Right cardiac atrium (tissue), 5 donors: ENCODE measurements at places on chromosomes 12 and 14. TPM values are rescaled to one million over a fixed set of nuclear protein-coding genes. Genes with fewer than 3 reads are reported as not detected.

GRCh38 chr12:15982471-15982870 is 71.3 kb downstream of the DERA start:
- no peak for DNase-seq

GRCh38 chr14:105602799-105603793 is 76.7 kb downstream of the TMEM121 start:
- no peak for DNase-seq

DNA sequence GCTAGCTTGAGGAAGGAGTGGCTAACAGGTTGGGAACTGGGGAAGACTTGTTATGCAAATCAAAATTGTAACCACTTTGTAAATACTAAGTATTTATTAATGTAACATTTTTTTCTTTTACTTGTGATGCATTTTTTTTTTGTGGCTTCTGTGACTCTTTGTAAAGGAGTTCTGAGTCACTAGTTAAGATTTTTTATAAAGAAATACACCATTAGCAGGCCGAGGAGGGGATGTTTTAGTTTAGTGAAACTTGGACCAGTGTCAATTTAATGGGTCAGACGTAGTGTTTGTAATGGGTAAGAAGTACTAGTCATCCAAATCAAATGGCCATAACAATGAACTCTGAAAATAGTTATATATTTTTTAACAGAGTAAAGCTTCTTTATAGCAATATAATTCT is 43.1 kb downstream of the AKAP6 start:
- DNase-seq = no peak

DNA sequence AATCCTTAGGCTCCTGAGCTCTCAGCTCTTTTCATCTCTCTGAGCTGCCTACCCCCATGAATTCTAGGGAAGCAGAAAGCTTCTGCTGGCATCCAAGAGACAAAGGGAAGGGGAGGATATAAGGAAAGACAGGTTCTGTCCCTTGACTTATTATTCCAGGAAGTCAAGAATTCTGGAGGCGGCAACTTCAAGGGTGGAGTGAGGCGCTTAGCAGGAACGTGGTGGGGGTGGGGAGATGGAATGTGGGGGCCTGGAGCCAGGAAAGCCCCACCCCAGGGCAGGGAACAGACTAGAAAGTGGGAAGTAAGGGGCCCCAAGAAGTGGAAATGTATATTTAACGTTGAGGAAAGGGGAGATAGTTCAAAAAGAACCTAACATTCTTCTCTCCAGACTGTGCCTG is 1.4 kb downstream of the CALCOCO1 start:
- DNase-seq = no peak

Gene JAG2
- 16.5 TPM for total RNA-seq

Gene WASHC3
- total RNA-seq = 35.5 TPM

Gene TMCC3
- 2.8 TPM for total RNA-seq

Gene GPR84
- total RNA-seq = 0.40 TPM

GRCh38 chr12:52892207-52892852 is 12.5 kb downstream of the KRT8 start:
- DNase-seq = no peak

DNA sequence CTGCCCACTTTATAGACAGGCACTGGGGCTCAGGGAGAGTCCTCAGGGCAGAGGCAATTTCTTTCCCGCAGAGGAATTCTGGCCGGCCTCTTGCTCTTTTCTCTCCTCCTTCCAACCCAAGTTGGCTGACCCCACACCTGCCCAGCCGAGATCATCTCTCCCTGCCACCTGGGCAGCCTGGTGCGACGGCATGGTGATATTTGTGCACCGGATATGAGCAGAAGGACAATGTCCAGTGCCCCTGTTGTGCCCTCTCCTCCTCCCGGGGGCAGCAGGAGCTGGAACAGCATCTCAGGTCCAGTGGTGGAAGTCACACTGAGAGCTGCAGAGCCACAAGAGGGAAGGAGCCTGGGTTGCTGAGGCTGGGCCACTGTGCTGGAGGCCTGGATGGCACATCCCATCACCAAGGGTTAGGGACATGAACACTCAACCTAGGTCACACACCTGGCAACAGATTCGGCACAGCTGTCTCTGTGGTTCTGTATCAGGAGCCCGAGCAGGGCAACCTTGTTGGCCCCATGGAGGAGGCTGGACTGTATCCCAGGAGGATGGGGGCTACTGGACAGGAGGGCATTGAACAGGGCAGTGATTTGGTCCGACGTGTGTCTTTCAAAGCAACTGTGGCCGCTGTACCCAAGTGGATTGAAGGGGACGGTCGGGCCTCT is 57.7 kb upstream of the DIO3 start:
- DNase-seq = no peak

DNA sequence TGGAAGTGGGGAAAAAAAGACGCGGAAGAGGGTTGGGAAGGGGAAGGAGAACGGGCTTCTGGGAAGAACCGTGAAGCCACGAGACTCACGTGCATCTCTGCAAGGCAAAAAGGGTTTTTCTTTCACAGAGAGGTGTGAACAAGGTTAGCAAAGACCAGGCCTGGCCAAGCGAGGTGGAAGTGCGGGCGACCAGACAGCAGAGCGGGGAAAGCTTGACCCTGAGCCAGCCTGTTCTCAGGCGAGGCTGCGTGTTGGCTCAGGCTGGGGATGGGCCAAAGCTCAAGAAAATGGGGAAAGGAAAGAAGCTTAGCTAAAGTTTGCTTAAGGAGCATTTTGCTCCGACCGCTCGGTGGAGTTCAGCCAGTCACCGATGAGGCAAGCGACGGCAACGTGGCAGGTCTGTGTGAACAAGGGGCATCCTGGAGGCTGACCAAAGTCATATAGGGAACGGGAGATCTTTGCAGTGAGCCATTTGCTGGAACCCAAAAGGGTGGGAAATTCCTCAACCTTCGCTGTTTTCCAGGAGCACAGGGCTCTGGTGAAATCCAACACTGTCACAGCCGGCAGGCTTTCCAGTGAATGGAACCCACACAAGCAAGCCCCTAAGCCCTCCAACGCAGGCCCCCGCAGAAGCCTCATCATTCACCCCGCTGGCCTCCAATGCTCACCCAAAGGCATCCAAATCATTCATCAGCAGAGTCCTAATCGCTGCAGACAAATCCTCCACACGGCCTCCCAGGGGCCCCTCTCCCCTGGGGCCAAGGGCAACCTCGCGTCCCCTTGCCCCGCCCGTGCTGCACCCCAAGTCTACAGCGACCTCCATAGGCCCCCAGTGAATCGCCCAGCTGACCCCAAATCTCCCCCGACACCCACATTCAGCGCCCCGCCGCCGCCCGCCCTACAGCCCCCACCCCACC is 754 bp downstream of the ZNF605 start:
- peak; percentile 78 for DNase-seq

DNA sequence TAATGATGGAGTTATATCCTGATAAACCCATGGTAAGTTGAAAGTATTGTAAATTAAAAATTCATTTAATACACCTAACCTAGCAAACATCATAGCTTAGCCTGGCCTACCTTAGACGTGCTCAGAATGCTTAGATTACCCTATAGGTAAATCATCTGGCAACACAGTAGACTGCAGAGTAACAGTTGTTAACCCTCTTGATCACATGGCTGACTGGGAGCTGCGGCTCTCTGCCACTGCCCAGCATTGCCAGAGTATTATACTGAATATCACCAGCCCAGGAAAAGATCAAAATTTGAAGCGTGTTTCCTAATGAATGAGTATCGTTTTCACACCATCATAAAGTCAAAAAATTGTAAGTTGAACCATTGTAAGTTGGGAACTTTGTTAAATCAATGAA is 17.8 kb upstream of the TMPRSS12 start:
- no peak for DNase-seq

Gene A2M
- total RNA-seq = 503 TPM

Gene VWF
- 144 TPM for total RNA-seq

Gene POTEG
- total RNA-seq = not detected

- DNase-seq = no peak
These were observed 34.9 kb upstream of the TMEM179 start for GRCh38 chr14:104639471-104639870.

- DNase-seq = no peak
These were observed 177.8 kb downstream of the KIF26A start for GRCh38 chr14:104316121-104316722.

Gene TBC1D30
- 1.5 TPM for total RNA-seq

DNA sequence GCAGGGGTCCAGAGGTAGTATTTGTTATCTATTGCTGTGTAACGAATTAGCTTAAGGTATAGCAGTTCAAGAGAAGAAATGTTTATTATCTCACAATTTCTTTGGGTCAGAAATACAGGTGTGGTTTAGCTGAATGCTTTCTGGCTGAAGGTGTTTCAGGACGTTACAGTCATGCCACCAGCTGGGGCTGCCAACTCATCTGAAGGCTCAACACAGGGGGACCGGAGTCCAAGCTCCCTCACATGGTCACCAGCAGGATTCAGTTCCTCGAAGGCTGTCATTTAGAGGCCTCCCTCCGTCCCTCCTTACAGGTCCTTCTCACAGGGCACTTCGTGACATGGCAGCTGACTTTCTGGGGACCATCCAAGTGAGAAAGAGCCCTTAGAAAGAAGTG is 37.5 kb upstream of the SINHCAF start:
- DNase-seq = no peak

Gene ALX1
- total RNA-seq = not detected

Gene KRT75
- not detected for total RNA-seq

DNA sequence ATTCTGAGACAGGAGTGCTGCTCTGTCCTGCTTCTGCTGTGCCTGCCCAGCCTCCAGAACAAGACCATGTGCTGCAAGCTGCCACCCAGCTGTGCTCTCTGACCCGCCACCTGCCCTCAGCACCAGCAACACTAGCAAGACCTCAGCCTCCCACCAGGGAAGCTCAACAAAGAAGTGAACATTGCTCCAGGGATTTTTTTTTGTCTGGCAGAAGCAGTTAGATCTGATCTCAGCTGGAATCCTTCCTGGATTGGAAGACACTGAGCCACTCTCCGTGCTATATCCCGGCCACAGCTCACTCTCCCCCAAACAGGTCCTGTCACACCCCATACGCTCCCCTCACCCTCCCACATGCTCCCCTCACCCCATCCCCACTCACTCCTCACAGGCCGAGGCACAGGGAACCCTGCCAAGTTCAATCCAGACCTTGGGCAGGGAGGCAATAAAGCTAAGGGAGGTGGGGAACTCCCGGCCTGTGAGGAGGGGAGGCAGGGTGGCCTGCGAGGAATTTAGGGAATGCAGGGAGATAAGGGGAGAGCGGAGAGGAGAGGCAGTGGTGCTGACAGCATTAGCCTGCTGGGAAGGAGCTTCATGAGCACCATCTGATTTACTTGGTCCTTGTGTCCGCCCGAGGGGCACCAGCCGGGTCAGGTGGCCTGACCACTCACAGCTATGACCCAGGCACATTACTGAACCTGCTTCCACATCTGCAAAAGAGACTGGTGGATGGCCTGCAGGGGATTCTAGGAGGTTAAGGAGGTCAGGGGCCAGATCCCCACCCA is 29.7 kb downstream of the CCDC85C start:
- DNase-seq = peak; percentile 44

GRCh38 chr14:23137813-23138535 is 18.9 kb upstream of the CEBPE start:
- no peak for DNase-seq

- DNase-seq = no peak
These were observed 174.1 kb downstream of the NRXN3 start for GRCh38 chr14:78344290-78344689.

- DNase-seq = no peak
These were observed 101.2 kb downstream of the EEA1 start for GRCh38 chr12:92827836-92828431.

DNA sequence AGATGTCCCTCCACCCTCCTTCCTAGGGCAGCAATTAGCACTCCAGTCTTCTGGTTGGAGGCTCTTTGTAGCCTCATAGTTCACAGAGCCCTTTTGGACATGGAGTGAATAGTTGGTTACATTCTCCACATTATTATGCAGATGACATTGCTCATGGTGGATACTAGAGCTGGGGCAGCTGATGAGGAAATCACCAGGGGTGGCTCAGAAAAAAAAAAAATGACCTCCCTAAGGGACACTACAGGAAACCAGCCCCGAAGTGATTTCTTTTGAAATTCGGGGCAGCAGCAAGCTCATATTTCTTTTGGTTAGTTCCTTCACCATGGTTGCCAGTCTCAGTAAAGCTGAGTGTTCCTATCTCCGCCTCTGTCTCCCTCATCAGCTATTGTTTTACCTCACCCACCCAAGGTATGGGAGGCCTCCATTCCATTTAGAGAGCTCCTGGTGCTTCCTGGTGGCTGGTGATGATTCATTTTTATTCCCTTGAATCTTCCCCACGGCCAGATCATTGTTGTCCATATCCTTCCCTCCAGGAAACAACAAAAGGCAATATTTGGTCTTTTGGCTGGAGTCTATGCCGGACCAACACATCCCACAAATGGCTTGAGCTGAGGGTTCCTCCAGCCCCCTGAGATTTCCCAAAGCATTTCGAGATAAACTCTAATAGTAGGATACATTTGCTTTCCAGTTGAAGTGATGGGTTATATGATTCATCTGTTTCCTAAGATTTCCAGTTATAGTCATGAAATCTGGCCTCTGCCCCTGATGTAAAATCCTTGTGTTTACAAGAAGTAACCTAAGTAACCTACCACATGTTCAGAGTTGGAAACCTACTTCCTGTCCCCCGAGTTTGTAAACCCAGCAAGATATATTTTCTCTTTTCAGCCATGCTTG is 56.2 kb upstream of the NID2 start:
- no peak for DNase-seq

- no peak for DNase-seq
These were observed 6.6 kb downstream of the TSPAN19 start for GRCh38 chr12:85029456-85029855.

DNA sequence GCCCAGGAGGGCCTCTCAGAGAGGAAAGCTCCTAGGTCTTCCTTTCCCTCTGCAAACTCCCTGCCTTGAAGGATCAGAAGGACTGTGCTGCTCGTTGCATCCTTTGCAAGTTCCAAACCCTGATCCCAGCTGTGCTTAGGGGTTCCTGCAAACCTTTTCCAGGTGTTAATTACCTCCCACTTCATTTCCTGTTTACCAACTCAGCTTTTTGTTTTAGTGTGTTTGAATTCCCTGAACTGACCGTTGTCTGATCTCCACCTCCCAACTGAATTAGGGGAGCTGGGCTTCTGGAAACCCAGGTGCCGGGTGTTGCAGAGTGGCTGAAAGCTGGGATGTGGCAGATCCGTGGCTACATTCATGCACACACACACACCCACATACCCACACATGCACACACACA is 20.6 kb upstream of the BDKRB1 start:
- DNase-seq = no peak

DNA sequence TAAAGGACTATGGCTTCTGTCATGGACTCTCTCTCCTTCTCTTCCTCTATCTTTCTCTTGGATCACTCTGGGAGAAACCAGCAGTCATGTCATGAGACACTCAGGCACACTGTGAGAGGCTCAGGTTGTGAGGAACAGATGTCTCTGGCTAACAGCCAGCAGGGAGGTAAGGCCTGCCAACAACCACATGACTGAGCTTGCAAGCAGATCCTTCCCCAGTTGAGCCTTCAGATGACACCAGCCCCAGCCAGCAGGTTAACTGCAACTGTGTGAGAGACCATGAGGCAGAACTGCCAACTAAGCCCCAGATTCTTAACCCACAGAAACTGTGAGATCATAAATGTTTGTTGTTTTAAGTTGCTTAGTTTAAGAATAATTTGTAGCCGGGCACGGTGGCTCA is 90.6 kb downstream of the VCPKMT start:
- no peak for DNase-seq

GRCh38 chr12:73629893-73630831 is 907.5 kb upstream of the ATXN7L3B start:
- no peak for DNase-seq
